ENCODE measurements at places on chromosomes 12 and 14.

DNA sequence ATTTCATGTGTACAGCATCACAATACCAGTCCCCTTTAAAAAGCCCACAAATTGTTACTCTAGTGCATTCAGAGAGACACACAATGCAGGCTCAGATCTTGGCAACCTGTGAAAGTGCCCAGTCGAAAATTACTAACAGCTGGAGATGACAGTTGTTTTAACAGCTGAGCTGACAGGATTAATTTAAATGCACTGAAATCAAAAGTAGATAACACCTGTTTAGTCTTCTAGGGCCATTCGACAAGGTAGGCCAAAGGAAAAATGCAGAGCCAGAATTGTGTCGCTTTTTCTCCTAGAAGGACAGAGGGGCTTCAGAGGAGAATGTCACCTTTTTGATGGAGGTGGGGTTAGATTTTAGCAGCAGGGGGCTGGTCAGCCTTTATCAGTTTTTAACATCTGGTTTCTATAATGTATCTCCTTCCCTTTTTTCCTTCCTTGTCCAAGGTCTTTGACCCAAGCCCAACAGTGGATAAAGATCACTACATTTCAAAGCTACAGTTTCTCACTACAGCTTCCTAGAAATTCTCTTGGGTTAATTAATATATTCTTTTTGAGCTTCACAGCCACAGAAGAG is 139.1 kb downstream of the SOX5 start:
- no peak for DNase-seq

GRCh38 chr12:101181776-101182175 is 28.3 kb downstream of the SLC5A8 start:
- DNase-seq = no peak

GRCh38 chr14:105030836-105031396 is 10.0 kb upstream of the CDCA4 start:
- DNase-seq = no peak

- no peak for DNase-seq
Observed at GRCh38 chr12:131056626-131057025, 102.9 kb downstream of the ADGRD1 start.

DNA sequence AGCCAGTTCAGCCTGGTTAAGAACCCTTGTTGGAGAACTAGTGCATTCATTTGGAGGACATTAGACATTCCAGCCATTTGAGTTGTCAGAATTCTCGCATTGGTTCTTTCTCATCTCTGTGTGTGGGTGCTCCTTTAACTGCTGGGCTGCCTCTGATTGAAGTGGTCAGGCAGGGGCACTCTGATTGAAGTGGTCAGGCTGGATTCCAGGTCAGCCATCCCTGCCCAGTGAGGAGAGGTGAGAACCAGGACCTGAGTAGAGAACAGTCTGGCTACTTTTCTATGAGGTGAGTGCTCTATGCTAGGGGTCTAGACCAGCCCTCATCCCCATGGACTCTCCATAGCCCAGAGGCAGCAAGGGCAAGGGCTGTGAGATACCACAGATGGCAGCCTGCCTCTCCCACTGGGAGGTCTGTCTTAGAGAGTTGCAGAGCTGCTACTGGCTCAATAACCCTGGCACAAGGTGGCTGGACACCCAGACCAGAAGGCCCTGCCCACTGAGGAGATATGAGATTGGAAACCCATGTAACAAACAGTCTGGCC is 691.6 kb downstream of the TMTC2 start:
- DNase-seq = no peak

DNA sequence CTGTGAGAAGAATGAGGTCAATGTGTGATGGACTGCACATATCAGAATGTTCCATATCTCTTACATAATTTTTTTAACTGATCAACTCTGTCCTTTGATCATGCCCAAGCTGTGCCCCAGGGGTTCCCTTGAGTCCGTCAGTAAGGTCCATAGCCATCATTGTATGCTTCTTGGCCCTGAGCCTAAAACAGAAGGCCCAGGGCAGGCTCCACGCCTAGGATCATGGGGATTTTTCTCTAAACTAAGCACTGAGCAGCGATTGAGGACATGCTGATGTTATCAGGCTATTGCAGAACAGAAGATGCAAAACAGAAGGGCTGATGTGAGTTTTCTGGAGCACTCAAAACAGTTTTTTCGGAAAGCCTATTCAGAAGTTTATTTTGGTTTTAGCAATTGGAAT is 20.9 kb downstream of the RNASE9 start:
- DNase-seq = no peak

- no peak for DNase-seq
Observed at GRCh38 chr14:20760950-20761349, 7.3 kb upstream of the EDDM3B start.

GRCh38 chr12:127761880-127762279 is 505.1 kb upstream of the TMEM132C start:
- DNase-seq = no peak

GRCh38 chr12:80504389-80505163 is 60.5 kb downstream of the PTPRQ start:
- no peak for DNase-seq

DNA sequence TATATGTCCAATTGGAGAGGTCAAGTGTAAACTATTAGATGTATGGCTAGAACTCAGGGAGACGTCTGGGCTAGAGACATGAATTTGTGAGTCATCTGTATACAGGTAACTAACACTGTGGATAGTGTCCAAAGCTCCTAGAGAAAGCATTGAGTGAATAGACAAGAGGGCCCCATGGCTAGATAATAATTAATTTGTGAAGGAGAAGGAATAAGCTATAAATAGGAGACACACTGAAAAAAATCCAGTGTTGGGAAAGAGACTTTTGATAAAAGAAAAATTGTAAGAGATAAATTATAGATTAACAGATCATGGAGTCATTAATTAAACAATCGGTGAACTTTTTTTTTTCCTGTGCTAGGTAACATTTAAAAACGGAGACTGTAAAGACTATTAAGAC is 326.6 kb upstream of the PRICKLE1 start:
- DNase-seq = no peak

GRCh38 chr12:21300632-21301031 is 34.1 kb downstream of the SLCO1A2 start:
- DNase-seq = no peak

DNA sequence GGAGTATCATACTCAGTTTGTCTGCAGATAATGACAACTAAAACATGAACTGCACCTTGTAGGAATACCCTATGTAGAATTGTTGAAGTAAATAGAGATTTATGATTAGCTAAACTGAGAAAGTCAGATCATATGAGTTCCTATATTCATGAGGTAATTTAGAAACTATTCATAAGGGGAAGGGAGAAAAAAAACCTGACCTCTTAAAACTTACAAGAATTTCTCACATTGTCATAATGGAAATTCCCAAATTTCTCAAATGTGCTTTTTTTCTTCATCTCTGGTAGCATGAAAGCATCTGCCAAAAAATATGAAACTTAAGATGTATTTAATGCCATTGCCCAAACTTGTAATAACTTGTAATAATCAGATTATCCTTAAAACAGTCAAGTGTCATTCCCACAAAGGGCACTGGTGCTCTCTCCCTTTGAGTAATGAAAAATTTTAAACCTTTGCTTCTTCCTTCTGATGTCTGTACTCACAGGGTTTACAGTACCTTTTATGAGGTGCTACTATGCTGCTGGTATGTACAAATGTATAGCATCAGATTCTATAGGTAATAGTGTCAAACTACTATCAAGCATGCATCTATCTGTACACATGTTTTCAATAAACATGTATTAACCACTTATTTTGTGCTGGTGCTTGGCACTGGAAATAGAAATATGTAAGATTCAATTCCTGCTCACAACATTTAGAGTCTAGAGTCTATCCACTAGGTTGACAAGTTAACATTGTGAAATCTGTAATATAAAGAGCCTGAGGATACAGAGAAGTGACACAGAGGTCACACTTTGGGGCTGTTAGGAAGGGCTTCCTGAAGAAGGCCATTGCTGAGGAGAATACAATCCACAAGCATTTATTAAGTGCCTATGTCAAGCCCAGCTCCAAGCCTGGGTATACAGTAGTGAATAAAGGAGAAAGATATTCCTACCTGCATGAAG is 17.4 kb upstream of the DRAM1 start:
- no peak for DNase-seq

DNA sequence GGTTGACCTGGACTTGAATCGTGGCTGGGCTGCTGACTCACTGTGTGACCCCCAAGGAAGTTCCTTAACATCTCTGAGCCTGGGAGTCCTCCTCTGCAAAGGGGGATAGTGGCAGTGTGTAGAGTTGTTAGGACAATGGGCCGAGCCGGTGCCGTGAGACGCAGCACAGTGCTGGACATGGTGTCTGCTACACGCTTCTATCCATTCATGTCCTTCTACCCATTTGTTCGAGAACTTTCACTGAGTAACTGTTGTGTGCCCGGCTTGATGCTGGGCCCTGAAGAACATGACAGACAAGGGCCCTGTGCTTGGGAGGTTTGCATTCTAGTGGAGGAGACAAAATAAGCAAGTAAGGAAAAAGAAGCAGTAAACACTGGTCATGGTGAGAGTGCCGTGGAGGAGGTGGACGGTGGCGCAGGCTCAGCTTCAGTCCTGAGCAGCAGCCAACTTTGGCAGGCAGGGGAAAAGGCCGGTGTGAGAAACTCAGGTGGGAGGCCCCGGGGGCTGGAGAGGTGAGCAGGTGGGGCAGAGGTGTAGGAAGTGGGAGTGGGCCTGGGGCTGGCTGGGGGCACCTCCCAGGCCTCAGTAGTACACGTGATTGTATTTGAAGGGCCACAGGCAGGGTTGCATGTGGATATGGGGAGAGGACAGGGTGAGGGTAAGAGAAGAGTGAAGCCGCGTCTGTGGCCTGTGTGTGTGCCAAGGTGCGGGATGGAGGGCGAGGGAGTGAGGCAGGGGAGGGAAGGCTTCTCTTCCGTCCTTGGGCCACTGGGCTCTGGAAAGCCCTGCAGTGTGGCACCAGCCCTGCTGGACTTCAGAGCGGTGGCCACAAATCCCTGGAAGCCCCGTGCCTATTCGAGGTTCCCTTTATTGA is 13.8 kb downstream of the VASH1 start:
- no peak for DNase-seq

DNA sequence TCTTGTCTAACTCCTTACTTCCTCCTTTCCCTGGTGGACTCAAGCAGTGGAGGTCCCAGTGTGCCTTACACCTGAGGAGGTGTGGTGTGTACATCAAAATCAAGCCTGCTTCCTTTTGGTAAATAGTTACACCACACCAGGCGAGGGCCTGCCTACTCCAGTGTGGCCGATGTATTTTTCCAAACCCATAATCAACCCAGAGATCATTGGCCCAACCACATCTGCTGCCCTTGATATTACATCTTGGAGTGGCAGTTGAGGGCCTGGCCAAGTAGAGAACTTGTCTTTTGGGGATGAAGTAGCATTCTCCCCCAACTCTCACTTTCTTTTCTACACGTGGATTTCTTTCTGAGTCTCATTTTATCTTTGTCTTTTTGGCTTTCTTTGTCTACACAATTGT is 187.4 kb downstream of the EFCAB11 start:
- DNase-seq = no peak

DNA sequence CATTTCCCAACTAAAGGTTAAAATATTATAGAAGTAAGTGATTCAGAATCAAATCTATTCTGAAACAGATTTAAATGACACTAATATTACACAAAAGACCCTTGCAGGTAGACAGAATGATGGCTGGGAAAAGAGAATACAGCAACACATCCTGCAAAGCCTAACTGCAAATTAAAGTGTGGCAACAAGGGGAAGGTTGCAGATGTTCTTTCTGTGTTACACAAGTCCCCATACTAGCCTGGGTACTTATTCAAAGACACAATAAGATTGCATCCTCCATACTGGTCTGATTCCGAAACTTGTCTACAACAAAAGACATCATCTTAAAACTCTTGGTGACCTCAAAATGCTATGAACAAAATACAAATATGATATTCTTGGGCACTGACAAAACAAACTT is 50.5 kb downstream of the R3HDM2 start:
- no peak for DNase-seq

DNA sequence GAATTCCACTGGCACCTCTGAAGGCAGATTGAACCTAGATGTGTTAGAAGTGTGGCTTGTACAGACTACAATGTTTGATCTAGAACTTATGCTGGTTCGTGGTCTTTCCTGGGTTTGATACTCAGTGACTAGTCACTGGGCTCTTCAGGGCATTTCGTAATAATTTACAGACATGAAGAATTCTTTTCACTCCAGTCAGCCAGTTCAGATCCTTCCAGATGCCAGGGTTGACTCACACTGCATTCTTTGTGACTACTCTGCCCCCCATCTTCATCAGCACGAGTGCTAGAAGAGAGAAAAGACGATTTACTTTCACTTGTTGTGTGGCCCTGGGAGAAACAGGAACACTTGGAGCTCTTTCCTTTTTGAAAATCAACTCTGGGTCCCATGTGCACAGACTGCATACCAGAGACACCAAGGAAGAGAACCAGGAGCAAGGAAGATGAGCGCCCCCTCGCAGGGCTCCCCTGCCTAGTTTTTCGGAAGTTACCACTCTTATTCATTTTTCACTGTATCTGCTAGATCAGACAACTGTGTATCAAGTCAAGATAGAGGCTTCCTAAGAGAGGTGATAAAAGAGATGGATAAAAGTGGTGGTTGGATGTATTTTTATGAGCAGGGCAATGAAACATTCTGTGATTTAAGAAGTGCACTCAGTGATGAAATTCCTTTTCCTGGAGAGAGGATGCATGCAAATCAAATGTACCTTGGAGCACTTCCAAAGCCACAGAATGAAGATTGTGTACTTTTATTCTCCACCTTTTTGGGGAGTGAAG is 33.5 kb upstream of the EVL start:
- no peak for DNase-seq

DNA sequence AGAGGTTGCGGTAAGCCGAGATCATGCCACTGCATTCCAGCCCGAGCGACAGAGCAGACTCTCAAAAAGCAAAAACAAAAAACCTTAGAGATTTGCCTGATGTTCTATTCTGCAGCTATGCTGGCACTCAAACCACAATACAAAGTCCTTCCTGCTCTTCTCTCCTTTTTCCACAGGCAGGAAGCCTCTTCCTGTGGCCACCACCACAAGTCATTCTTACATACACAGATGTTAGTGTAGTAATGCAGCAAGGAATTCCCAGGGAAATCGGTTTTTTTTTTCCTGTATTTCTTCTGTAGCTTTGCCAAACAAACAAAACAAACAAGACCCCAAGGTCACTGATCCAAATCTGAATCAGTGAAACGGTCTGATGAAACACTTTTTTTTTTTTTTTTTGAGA is 104.3 kb downstream of the FIGNL2 start:
- DNase-seq = no peak

DNA sequence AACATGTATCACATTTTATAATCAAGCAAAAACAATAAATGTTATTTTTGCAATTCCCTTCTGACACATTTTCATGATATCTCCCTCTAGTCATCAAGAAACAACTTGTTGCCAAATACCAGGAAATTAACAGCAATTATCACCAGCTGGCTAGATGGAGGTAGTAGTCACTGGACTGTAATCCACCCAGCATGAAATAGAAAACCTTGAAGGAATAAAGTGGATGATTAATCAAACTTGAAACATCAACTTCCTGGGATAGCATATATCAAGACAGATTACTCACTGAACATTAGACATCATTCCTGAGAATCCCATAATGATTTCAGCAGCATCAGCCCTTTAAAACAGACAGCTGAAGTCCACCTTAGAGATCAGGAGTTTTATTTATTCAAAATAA is 259.0 kb downstream of the CCDC59 start:
- DNase-seq = no peak

Data from effector CD8-positive, alpha-beta T cell (primary cell).